Stromal cell of bone marrow (primary cell): ENCODE measurements at places on chromosomes 12 and 14.

GRCh38 chr12:88518863-88519403 is 61.3 kb downstream of the KITLG start:
- no peak for DNase-seq

DNA sequence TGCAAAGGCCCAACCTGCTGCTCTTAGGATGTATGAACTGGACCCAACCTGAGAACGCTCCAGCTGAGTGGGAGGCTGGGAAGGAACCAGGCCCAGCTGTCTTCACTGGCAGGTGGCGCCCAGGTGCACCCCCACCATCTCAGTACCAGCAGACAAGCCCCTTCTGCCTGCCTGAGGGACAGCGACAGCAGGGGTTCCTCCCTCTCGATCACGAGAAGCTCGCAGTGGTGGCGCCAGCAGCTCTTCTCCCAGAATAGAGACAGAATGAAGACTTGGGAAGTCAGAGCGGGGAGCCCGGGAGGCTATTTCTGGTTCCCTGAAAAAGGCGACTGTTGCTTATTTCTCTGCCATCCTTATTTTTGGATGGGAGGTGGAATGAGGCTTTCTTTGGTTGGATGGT is 46.5 kb downstream of the CHGA start:
- DNase-seq: no peak

DNA sequence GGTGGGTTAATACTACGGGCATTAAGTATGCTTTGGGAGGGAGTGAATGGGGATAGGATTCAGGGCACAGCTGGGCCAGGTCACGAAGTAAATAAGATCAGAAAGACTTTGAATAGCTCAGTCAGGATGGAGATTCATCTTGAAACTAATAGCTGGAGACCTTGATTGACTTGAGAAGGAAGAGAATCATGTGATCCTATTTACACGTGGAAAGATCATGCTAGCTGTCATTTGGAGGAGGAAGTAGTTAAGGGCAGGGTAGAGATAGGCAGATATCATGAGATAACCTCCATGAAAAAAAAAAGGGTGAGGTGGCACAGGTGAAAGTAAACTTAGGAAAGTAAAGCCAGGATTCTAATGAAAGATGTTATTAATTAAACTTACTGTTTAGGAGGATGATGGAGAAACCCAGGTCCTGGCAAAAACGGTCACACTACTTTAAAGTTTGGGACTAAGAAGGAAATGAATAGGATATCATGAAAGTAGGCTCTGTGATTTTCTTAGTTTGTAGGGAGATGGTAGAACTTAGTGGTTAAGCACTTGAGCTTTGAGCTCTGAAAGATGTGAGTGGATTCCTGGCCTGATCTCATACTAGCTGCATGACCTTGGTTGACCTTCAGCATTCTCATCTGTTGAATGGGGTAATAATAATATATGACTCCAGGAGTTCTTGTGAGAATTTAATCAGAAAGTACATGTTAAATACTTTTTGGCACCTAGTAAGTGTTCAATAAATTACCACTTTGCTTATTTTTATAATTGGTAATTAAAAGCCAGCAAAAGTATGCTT is 439.0 kb downstream of the NRXN3 start:
- DNase-seq: no peak

DNA sequence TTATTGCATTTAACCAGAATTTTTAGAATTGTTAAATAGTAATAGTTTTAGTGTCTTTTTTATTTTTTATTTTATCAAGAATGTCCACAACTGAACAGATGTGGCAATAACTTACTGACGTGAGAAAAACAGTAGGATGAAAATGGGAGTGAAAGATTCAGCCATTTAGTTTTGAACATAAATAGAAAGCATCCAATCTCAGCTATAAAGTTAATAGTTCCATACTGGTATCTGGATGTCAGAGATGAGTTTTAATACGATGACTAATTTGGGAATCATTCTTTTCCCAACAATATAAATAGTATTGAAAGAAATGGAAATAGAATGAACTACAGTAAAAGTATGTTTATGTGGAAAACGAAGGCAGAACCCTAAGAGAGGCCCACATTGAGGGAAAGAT is 159.4 kb downstream of the EPS8 start:
- DNase-seq: no peak

DNA sequence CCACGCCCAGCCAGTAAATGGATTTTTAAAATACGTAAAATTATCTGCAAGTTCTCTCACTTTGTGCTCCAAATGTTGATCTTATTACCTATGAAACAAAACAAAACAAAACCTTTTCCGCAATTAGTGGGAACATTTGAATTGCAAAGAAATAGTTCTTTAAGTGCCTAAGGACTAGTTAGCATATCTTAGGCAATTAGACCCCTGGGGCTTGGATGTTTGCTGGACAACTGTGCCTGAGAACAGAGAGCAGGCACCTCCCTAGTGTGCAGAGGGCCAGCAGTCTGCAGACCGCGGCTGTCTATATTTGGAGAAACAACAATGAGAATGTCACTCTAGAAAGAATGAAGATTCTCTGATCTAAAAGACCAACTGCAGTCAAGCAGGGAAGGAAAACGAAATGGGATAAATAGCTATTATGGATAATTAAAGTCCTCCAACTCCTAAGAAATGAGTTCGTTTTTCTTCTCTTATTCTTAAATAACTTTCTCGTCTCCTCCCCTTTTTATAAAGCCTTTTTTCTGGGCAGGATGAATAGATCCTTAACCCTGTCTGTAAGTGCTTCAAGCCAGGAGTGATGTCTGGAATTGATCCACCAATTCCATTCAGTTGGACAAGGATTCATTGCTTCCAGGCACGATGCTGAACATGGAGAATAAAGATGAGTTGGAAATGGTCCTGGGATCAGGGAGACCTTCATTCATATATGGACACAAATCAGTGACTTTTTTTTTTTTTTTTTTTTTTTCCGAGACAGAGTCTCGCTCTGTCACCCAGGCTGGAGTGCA is 16.2 kb downstream of the SLC17A8 start:
- DNase-seq: no peak

GRCh38 chr12:23670684-23671083 is 278.8 kb downstream of the SOX5 start:
- no peak for DNase-seq

DNA sequence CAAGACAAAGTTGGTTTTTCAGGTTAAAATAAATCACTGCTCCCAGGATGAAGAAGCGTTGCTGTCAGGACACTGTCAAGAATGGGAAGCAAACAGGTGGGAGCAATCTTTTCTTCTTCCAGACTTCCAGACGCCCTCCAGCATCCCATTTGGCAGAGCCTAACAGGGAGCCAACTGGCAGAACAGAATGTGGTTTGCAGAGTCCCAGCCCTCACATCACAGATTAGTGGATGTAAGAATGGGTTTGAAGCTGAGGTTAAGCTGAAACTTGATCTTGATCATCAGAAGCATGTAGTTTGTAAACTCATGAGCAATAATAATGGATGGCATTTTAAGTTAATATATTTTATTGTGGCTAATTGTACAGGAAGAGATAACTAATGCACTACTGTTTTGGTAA is 636.4 kb downstream of the SLC6A15 start:
- no peak for DNase-seq

DNA sequence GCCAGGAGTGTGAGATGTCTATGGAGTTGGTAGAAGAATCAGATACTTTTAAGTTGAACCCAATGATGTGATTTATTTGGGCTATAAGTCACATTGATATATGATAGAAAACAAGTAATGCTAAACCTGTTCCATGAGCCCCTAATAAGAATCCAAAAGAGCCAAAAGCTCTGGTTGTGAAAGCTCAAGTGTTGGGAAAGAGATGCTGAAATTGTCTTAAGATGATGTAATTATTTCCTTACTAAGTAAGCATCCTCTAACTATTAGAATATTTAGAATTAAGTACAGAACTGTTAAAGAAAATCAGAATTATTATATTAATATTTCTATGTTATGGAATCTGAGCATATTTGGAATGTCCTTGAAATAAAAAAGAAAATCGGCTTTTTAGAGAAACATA is 17.6 kb upstream of the SLC2A13 start:
- no peak for DNase-seq

- DNase-seq: no peak
Measured at GRCh38 chr12:83057436-83057835, 370.7 kb downstream of the TMTC2 start.

DNA sequence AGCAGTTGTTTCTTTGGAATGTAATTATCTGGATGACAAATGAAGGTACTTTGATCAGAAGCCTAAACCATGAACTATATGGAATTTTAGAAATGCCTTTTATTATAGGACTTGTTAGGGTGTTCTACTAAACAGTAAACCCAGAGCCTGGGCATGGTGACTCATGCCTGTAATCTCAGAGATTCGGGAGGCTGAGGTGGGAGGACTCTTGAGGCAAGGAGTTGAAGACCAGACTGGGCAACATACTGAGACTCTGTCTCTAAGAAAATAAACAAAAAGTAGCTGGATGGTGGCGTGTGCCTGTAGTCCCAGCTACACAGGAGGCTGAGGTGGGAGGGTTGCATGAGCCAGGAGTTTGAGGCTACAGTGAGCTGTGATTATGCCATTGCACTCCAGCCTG is 23.9 kb downstream of the PALS1 start:
- no peak for DNase-seq

- peak; percentile 67 for DNase-seq
Measured at GRCh38 chr14:31927348-31927832, 149.7 kb upstream of the ARHGAP5 start.

GRCh38 chr14:102951799-102952198 is 29.3 kb downstream of the AMN start:
- no peak for DNase-seq

DNA sequence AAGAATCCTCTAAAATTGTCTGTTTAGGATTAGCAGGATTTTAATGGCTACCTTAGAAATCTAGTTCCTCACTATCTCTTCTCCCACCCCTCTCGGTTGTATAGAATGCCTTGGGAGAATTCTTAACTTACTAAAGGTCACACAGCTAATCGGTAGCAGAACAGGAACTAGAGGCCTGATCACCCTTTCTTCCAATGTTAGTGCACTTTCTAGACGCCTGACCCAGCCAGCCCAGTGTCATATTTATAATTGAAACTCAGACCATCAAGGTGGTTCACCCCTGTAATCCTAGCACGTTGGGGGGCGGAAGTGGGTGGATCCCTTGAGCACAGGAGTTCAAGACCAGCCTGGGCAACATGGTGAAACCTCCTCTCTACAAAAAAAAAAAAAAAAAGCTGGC is 1.7 kb downstream of the TIGAR start:
- no peak for DNase-seq

DNA sequence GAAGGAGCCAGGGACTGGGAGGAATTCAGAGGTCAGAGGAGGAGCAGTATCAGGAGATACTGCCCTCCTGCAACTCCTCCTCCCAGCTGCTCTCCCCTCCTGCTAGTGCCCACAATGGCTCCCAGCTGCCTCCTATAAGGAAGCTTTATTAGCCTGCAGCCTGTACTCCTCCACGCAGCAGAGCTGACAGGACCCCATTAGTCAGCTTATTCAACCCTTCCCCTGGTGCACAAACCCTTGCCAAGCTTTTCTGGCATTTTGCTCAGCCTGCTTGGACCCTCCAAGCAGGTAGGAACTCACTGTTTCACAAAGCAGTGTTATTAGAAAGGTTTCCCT is 6.9 kb upstream of the AQP2 start:
- DNase-seq: no peak

DNA sequence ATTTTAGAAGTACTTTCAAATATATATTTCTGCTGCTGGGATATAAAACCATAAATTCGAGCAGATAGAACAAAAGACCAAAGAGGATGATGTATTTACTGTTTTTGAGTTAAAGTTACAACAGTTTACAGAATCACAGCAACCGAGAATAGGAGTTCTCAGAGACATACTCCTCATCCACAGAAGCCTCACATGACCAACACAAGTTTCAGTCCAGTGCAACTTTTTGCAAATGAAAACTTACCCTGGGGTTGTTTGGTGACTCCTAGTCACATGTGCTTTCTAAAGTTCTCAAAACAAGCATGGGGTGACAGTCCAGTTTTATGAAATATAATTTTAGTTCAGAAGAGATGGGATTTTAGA is 117.1 kb downstream of the PRKCH start:
- DNase-seq: peak; percentile 40

GRCh38 chr14:101754893-101755292 is 6.6 kb upstream of the PPP2R5C start:
- DNase-seq: no peak

GRCh38 chr14:23646648-23647549 is 10.7 kb downstream of the DHRS2 start:
- peak; percentile 12 for DNase-seq

DNA sequence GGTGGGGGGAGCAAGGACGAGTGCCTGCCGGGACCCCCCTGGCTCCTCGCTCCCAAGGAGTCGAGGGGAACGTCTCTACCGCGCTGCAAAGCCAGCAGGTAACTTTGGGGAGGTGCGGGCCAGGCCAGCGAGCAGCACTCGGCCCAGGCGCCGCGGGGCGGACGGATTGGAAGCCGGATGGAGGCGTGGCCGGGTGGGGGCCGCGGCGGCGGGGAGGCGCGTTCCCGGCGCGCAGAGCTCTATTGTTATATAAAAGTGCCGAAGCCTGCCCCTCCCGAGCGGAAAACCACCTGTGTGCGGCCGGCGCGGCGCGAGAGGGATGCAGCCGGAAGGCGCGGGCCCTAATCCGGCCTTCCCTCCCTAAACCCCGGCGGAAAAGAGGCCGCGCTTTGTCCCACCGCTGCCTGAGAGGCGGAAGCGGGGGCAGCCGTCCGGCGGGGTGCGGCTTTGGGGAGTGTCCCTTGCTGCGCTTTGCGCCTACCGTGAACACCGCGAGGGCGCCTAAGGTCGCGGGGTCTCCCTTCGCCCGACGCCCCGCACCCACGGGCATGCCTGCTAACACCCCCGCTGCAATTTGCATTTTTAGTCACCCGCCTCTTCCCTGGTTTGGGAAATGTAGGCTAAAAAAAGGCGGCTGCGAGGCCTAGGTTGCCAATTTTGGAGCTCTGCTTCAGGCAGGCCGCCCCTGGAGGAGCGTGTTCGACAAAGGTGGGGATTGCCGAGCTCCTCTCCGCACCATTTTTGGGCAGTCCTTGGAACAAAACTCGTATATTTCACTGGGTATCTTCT is 1.7 kb upstream of the DUSP6 start:
- no peak for DNase-seq

- no peak for DNase-seq
Measured at GRCh38 chr14:20546877-20547276, 14.0 kb downstream of the RNASE9 start.

- DNase-seq: peak; percentile 13
Measured at GRCh38 chr14:35821564-35822411, 4.3 kb upstream of the BRMS1L start.

DNA sequence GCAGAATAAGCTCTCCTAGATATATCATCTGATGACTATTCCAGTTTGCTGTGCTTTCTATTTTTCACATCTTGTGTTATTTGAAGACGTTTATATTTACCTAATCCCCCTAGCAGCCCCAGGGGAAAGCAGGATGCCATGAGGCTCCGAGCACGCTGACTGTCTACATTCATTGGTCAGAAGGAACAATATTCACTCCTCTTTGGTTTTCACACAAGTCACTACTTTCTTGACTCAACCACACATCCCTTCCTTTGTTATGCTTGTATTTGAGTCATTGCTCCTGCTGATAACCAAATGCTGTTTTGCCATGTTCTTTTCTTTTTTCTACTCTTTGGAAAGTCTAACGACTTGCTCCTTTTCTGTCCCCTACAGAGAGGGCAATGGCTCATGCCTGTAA is 86.5 kb upstream of the SLC38A2 start:
- peak; percentile 70 for DNase-seq
